Right ventricle myocardium superior (tissue), 1 donor: ENCODE measurements at places on chromosomes 1 and 21. TPM values are rescaled to one million over a fixed set of nuclear protein-coding genes. Genes with fewer than 3 reads are reported as not detected.
A peak's percentile ranks its signal among the peaks of the same experiment; 100 is the strongest.

CFHR1 gene
- total RNA-seq, result not detected

TRNAU1AP gene
- 11.7 TPM for total RNA-seq

IL19 gene
- total RNA-seq, result not detected

GBP5 gene
- total RNA-seq, result 1.7 TPM

RPRD2 gene
- total RNA-seq, result 20.8 TPM

TMCC2 gene
- 1.3 TPM for total RNA-seq

SUCO gene
- total RNA-seq, result 15.9 TPM

EVA1B gene
- total RNA-seq, result 10.8 TPM

- DNase-seq, result no peak
Observed at GRCh38 chr1:108610073-108610472, 50.2 kb downstream of the EEIG2 start.

DNA sequence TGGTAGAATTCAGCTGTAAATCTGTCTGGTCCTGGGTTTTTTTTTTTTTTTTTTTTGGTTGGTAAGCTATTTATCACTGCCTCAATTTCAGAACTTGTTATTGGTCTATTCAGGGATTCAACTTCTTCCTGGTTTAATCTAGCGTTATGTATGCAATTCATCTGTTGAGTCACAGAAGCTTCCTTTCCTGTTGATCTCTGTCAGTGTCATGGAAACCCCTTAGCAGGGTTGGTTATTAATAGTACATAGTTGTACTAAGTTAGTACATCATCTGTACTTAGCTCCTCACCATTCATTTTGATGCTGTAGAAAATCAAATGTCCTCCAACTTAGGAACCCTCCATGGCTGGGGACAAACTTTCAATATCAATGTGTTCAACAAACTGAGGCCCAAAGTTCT is 51.0 kb upstream of the BARHL2 start:
- no peak for DNase-seq

- no peak for DNase-seq
Observed at GRCh38 chr1:221739018-221739676, 2.7 kb downstream of the DUSP10 start.

- no peak for DNase-seq
Observed at GRCh38 chr21:35150562-35151226, 101.6 kb upstream of the RUNX1 start.

DNA sequence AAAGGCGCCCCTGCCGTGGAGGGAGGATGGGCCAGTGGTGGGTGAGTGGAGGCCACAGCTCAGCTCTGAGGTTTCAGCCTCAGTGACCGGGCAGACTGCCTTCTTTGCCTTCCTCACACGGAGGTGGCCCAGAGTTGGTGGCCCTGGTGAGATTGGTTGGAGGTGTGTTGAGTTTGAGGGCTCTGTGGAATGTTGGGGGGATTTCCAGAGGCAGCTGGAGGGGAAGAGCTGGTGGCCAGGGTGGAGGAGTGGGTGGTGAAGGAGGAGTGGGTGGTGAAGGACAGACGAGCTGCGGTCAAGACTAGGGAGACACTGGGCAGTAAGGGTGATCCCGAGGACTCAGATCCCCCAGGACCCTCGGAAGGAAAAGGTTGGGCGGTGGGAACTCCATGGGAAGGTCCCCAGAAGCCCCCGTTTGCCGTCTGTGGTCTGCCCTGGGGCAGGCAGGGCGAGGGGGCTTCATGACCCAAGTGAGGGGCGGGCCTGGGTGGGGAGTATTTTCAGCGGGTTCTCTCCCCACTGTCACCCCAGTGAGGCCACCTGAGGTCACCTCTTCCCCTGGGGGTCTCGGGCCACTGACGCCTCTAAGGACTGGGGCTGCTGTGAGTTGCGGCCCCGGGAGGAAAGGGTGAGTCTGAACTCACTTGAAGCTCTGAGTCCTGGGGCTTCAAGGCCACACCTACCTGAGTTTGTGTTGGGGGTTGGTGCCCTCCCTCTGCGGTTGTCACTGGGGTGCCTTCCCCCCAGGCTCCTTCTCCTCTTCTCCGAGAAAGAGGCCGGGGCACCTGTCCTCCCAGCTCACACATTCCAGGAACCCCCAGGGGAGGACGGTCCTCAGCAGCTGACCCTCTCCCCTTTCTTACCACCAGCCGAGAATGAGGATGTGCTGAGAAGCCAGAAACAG is 22.7 kb upstream of the PIK3CD start:
- DNase-seq, result no peak

- no peak for DNase-seq
Observed at GRCh38 chr1:36909946-36910725, 124.2 kb downstream of the GRIK3 start.

DNA sequence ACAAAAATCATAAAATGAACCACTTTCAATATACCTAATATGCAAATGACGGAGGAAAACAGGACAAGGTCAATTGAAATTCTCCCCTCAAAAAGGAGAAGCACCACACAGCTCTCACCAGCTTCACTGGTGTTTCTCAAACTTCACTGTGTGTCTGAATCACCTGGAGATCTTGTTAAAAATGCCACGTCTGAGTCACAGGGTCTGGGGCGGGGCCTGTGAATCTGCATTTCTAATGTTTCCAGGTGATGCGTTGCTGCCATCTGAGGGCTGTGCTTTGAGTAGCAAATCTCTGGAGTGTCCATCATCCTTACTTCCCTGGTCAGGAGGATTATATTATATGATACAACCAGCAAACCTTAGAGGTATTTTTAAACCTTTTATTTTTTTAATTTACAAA is 9.0 kb downstream of the CLDN19 start:
- DNase-seq, result no peak

- no peak for DNase-seq
Observed at GRCh38 chr1:170659399-170660035, 4.4 kb upstream of the PRRX1 start.

GRCh38 chr1:248850536-248851251 is 8.2 kb downstream of the ZNF692 start:
- no peak for DNase-seq

DNA sequence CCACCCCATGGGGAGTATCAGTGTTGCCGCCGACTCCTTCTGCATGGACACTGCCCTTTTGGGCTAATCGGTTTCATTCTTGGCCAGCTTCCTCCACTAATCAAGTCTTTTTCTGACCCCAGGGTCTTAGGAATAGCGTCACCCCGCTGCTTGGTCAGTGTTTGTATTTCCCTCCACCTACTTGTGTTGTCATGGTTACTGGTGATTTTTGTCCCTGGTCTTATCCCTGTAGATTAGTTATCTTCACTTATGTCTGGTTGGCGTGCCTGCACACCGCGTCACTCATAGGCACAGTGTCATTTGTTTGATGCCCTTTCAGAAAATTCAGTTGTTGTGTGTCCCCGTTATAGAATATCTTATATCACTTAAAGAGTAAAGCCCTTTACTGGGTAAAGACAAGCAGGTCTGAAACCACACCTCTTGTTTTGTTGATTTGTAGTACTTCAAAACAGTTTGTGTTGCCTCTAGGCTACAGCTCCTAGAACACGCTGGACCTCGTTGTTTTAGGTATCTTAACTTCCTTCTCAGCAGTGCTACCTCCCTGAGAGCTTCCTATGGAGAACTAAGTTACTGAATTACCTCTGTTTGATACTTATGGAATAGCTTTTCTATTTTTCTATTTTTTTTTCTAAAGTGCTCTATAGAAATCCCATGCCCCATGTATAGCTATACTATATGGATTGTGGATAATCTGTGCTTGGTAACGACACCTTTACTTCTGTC is 868 bp downstream of the PPP1R12B start:
- no peak for DNase-seq

DNA sequence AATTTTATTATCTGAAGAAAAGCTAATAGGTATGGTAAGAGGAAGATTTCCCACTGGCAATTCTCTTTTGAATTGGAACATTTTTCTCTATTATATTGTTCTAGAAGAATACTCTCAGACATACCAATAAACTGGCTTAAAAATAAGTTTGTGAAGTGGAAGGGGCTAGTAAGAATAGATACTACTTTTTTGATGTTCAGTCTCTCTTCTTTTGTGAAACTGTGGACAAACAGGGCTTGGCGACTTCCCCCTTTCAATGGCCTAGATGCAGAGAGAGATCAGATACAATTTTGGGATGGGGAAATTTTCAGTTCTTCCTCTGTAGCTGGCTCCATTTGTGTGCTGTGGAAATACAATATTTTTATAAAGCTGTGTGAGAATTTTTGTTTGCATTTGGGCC is 2.5 kb downstream of the PBX1 start:
- no peak for DNase-seq

GRCh38 chr1:180033390-180033789 is 78.8 kb downstream of the CEP350 start:
- no peak for DNase-seq

DNA sequence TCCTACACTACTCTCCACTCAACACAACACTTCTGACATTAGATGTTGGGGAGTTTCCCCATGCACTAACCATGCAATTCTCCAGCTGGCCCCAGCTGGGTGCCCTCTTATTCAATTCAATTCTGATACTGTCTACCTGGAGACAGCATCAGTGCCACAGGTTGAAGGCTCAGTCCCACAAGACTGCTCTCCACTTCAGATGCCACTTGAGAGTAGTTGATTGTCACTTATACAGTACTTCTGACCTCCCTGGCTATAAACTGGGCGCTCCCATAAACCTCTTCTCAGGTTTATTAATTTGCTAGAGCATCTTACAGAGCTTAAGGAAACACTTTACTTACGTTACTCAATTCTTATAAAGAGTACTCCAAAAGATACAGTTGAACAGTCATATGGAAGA is 442.3 kb downstream of the LRRIQ3 start:
- no peak for DNase-seq

DNA sequence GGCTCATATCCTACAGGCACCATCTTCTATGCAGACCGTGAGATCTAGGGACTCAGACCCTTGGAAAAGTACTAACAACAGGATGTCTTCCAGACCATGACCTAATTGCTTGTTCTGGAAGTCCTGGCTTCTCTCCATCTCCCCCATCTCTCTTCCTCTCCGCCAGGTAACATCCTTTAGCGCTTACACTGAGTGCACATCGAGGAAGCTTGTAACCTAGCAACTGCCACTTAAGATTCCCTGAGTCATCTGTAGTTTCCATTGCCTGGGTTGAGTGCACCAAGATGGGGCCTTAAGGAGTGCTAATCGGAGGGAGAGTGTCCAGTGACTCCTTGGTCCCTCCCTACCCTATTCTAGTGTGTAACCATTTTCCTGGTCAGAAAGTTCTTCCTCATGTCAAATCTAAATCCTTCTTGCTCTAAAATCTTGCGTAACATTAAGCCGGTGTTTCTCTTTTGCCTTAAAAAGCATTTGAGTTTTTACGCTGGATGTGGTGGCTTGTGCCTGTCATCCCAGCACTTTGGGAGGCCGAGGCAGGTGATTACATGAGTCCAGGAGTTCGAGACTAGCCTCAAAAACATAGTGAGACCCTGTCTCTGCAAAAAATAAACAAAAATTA is 9.7 kb downstream of the KLHDC8A start:
- no peak for DNase-seq

GRCh38 chr1:244162786-244163530 is 111.9 kb downstream of the ZBTB18 start:
- DNase-seq, result no peak

- DNase-seq, result peak; percentile 54
Observed at GRCh38 chr1:87826681-87827251, 498.1 kb downstream of the LMO4 start.

GRCh38 chr1:228465141-228465540 is 22.0 kb upstream of the RNF187 start:
- no peak for DNase-seq

DNA sequence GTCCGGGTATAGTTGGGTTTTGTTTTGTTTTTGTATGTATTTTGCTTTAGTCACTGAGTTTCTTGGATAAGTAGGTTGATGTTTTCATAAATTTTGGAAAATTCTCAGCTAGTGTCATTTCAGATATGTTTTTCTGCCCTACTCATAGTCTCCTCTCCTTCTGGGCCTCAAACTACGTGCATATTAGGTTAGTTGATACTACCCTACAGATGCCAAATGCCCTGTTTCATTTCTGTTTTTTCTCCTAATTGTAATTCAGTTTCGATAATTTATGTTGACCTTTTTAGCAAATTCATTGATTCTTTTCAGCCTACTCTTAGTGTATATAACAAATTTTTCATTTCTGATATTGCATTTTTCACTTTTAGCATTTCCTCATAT is 268.6 kb upstream of the RGS18 start:
- no peak for DNase-seq
